Foreskin fibroblast (primary cell): ENCODE measurements at places on chromosomes 4 and X.

GRCh38 chrX:68429216-68429615, 4.1 kb downstream of the OPHN1 start:
- DNase-seq, result no peak

GRCh38 chr4:2982012-2982411, 18.6 kb downstream of the GRK4 start:
- DNase-seq, result no peak

GRCh38 chr4:71711985-71712348, 71.9 kb downstream of the GC start:
- no peak for DNase-seq

DNA sequence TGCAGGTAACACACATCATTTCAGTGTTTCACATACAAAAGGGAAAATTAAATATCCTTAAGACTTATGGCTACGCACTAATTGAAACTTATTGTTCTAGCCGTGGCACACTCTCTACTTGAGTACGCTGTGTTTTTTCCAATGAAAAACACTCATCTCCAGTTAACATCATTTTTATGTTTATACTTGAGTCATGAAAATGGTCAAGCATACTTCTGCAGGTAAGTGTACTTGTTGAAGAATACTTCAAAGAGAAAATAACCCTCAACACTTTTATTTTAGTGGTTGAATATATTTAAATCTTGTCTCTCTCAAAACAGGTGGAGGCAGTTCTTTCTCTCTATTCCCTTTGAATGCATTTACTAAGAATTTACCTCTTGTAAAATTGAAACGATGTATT, 538.7 kb upstream of the PCDH7 start:
- DNase-seq, result no peak

DNA sequence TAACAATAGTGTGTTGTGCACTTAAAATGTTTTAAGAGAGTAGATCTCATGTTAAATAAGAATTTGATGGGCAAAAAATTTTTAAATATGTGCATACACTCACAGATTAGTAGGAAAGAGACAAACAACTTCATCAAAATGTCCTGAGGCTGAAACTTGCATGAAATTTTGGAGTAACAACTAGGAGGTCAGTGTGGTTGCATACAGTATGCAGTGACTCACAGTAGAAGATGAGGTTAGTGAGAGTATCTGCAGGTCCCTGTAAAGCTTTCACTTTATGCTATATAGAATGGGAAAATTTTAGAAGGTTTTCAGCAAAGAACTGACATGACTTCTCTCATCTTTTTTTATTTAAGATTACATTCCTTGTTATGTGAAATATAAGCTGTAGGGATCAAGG, 453.1 kb upstream of the KLHL4 start:
- DNase-seq, result no peak

DNA sequence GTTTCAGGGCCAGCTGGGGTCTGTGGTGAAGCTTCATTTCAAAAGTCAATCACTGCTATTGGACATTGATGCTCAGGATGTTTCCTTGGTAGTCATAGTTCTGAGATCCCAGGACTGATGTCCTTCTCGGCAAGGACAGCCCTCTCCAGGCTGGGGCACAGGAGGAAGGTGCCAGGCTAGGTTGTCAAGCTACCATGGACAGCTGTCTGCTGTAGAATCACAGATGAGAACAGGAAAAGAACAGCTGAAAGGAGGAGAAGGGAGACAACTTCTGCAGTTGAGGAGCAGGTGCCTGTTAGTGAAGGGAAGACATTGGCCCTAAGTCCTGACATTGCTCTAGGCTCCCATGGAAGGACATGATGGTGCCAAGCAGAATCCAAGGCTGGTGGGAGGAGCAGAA, 58.0 kb downstream of the XAGE2 start:
- DNase-seq, result no peak

DNA sequence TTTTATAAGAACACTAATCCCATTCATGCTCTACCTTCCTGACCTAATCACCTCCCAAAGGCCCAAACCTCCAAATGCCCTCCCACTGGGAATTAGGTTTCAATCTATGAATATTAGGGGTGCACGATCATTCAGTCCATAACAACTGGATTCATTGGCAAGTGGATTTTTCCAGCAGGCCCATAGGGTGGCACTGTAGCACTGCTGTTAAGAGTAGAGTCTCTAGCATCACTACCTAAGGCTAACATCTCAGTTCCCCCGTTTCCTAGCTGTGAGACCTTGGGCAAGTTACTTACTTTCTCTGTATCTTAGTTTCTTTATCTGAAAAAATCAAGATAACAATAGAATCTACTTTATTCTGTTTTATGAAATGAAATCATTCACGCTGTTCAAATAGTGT, 315.8 kb downstream of the STIM2 start:
- DNase-seq, result peak; percentile 82

DNA sequence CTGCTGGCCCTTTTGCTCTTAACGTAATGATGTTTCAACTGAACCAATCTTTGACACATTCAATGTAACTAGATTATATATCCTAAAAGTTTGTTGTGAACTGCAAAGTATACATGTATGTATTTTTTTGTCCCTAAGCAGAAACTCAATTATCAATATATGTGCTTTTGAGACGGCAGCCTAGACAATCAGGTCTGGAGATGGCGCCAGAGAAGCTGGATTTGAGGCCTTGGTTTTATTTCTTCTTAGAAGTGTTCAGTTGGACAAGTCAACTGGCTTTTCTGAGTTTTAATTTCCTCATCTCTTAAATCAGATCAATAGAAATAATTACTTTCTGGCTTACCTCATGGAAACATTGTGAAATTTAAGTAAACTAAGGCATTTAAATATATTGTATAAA, 62.5 kb downstream of the DCAF8L1 start:
- DNase-seq, result no peak

GRCh38 chr4:102779204-102779603, 18.4 kb upstream of the MANBA start:
- DNase-seq, result no peak

DNA sequence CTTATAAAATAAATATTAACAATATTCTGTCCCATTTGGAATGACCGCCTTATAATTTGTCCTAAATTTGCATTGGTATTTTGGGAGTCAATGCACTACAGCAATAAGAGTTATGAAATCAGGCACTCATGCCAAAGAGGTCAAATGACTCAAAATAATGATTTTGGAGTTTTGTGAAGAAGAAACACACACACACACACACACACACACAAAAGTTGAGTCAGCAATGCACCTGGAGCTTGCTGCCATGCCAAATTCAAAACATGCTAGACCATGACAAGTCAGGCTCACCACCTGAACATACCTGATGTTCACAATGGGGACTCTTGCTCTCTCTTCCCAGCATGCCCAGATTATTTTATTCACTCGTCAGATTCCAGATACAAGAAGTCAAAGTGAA, 56.7 kb downstream of the PROM1 start:
- no peak for DNase-seq

- DNase-seq, result no peak
Measured at GRCh38 chr4:46979726-46980125, 13.7 kb downstream of the GABRA4 start.
